Activated CD4-positive, alpha-beta T cell treated with anti-CD3 and anti-CD28 coated beads for 24 hours (primary cell): ENCODE measurements at places on chromosomes 13 and 19.
A peak's percentile ranks its signal among the peaks of the same experiment; 100 is the strongest.

GRCh38 chr13:38535261-38535660 is 151.6 kb upstream of the FREM2 start:
- DNase-seq = no peak

GRCh38 chr13:49669735-49670309 is 21.5 kb downstream of the EBPL start:
- no peak for DNase-seq

- peak; percentile 6 for DNase-seq
Observed at GRCh38 chr19:56476651-56477428, at the start of gene ZNF667. Gene ZNF667 (minus strand): TSS chr19:56477345. CDS start chr19:56462370, 14,975 bp downstream.

- DNase-seq = no peak
Observed at GRCh38 chr13:34357435-34358232, 539.7 kb downstream of the RFC3 start.

- DNase-seq = no peak
Observed at GRCh38 chr13:77860507-77860981, 58.1 kb downstream of the EDNRB start.

DNA sequence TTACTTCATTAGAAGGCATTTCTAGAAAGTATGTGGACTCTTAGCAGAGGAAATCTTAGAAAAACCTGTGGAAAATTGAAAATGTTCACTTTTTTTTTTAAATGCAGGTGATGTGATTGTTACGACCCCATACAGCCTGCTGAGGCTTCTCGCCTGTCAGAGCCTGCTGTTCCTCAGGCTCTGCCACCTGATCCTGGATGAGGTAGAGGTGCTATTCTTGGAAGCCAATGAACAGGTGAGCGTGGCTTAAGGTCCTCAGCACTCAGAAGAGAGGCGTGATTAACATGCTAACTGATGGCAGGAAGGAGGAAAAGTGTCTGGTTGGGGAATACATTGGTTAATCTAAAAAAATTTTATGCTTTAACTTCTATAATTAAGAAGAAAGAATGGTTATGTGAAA is 71.4 kb downstream of the SLC7A9 start:
- DNase-seq = no peak

DNA sequence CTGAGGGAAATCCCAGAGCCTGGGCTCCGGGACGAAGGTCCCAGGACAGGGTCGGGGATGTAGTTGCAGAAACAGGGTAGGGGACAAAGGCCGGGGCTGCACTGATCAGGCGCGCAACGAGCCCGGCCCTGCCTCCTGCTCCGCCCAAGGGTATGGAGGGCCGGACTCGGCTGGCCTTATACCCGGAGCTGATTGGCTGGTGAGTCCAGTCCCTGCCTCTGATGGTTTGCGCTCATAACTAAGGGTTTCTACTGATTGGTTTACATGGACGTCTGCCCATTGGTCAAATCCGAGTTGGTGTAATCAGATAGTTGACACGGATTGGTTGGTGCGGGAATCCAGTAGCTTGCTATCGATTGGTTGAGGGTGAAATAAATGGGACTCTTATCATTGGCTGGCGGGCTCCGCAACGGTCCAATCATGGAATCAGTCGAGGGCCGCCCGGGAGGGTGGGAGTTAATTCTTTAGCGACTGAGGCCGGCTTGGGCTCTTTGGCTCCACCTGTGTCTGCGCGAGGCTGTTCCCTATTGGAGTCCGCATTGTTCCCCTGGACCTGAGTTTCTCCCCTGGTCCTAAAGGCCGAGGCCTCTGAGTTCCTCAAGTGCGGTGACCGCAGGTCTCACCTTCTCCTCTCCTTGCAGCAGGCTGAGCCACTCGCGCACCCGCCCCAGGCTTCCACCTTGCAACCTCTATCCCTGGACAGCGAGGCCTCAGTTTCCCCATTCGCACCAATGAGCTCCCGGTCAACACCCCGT is 570 bp upstream of the MPND start:
- peak; percentile 80 for DNase-seq
